ENCODE measurements at places on chromosomes 5 and 9. TPM values are rescaled to one million over a fixed set of nuclear protein-coding genes. Genes with fewer than 3 reads are reported as not detected.

Gene CEP120
- 8.2 TPM for total RNA-seq

Gene NSA2
- total RNA-seq, result 43.9 TPM

DNA sequence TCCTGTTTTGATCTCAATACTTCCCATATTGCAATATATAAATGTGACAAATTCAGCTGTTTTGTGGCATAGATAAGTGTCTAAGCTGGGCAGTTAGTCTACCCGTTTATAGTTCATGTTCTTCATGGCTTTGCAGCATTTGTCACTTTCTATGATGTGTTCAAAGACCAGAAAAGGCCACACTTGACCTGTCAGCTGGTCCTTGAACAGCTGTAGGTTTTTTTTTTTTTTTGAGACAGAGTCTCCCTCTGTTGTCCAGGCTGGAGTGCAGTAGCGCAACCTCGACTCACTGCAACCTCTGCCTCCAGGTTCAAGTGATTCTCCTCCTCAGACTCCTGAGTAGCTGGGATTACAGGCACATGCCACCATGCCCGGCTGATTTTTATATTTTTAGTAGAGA, 28.4 kb downstream of the CMBL start:
- H3K27me3 ChIP-seq, result peaks cover 5% of the 10 kb centered on the region
- H3K36me3 ChIP-seq, result no peaks in the 10 kb centered on the region
- no peak overlapping the region for H3K27ac ChIP-seq
- H3K4me3 ChIP-seq, result no peak overlapping the region
- H3K4me1 ChIP-seq, result peaks cover 19% of the 10 kb centered on the region

DNA sequence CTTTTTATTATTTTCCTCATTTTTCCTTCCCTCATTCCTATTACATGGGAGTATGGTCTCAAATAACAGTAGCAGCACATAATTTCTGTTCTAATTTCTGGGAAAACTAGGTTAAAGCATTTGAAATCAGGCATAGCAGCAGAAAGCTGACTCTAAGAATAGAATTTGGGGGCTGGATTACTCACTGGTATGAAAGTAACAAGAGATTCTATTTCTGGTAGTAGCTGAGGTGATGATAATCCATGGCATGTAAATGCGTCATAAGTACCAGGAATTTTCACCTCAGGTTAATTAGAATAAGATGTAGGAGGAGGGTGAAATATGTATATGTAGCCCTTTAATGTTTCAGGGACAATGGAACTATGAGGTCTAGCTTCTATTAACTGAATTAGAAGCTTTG, 662.0 kb downstream of the PTPRD start:
- DNase-seq, result no peak
- H3K36me3 ChIP-seq, result no peaks in the 10 kb centered on the region
- no peak overlapping the region for H3K27ac ChIP-seq
- peaks cover 3% of the 10 kb centered on the region for H3K4me1 ChIP-seq
- H3K4me3 ChIP-seq, result no peak overlapping the region
- H3K27me3 ChIP-seq, result peaks cover 5% of the 10 kb centered on the region

Gene CNTFR
- 170 TPM for total RNA-seq

DNA sequence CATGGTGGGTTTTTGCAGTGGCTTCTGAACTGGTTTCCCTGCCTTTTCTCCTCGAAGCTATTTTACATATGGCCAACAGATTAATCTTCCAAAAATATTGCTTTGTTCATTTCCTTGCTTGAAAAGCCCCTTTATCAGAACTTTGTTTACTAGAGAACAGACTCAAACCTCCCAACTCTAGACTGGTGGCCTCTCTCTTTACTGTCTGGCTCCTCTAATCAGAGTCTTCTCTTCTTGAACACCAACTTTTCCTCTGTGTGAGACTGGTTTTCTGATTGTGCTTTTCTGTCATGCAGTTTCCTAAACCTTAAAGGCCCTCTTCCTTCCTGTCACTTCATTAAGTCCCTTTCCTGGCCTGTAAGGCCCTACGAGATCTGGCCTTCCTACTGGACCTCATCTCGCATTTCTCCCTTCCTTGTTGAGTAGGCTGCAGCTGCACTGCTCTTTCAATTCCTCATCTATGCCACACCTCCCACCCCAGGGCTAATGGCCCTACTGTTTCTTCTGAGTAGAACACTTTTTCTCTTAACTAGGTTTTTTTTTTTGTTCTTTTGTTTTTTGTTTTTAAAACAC, 5.7 kb downstream of the C9orf43 start:
- no peak for DNase-seq
- H3K27ac ChIP-seq, result no peak overlapping the region

Gene ANKRD18B
- total RNA-seq, result 5.0 TPM

Gene SLC27A4
- total RNA-seq, result 47.3 TPM

GRCh38 chr9:16885931-16886330, 15.5 kb upstream of the BNC2 start:
- DNase-seq, result no peak
- H3K27me3 ChIP-seq, result peaks cover 6% of the 10 kb centered on the region
- H3K36me3 ChIP-seq, result no peaks in the 10 kb centered on the region
- no peak overlapping the region for H3K27ac ChIP-seq
- no peak overlapping the region for H3K4me3 ChIP-seq

Gene WNT8A
- total RNA-seq, result not detected

- H3K4me3 ChIP-seq, result no peak overlapping the region
- DNase-seq, result no peak
- H3K4me1 ChIP-seq, result no peaks in the 10 kb centered on the region
- H3K27ac ChIP-seq, result no peak overlapping the region
- H3K27me3 ChIP-seq, result no peaks in the 10 kb centered on the region
Observed at GRCh38 chr5:151406322-151406947, 41.0 kb upstream of the SLC36A1 start.

GRCh38 chr5:165620394-165620793, 2115.0 kb downstream of the MAT2B start:
- H3K27ac ChIP-seq, result no peak overlapping the region
- peaks cover 21% of the 10 kb centered on the region for H3K4me1 ChIP-seq
- no peak overlapping the region for H3K4me3 ChIP-seq
- H3K27me3 ChIP-seq, result peaks cover 5% of the 10 kb centered on the region
- peaks cover 14% of the 10 kb centered on the region for H3K36me3 ChIP-seq

DNA sequence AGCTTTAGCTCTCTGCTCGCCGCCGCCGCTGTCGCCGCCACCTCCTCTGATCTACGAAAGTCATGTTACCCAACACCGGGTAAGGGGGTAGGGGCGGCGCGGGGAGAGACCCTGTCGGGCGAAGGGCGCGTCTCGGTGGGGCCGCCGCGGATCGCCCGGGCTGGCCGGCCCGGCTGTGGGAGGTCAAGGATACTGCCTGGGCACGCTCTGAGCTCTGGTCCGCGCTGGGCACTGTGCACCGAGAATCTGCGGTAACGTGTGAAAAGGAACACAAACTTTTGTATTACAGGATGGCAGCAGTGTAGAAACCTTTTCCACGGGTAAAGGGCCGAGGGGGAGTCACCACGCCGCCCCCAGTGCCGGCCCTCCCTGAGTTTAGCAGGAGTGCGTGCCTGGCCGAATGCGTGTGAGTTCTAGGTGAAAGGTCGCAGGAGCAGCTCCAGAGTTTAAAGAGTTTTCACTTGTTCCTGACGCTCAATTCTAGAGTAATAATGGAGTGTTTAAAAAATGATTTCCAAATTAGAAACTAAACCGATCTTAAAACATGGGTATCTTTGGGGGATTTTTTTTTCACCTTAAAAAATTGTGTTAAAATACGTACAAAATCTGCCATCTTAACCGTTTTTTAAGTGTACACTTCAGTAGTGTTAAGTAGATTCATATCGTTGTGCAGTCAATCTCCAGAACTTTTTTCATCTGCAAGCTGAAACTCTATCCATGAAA, at the start of gene HSDL2:
Gene HSDL2, plus strand, starts transcription at position 7 of the 723 bp plus-strand sequence. Its CDS starts 56 bp downstream, at position 63.
- no peaks in the 10 kb centered on the region for H3K36me3 ChIP-seq
- DNase-seq, result no peak
- peak within 1 kb of the TSS; percentile 96 for H3K27ac ChIP-seq
- H3K4me3 ChIP-seq, result peak within 1 kb of the TSS; percentile 94
- no peaks in the 10 kb centered on the region for H3K27me3 ChIP-seq

Gene FBLL1
- total RNA-seq, result 66.2 TPM

Gene ZNF483
- total RNA-seq, result 6.5 TPM

Gene TRAF1
- total RNA-seq, result 1.6 TPM

GRCh38 chr5:127079994-127080491, 6.7 kb upstream of the C5orf63 start:
- peak; percentile 31 for DNase-seq
- peaks cover 8% of the 10 kb centered on the region for H3K4me1 ChIP-seq
- H3K27ac ChIP-seq, result no peak overlapping the region
- no peak overlapping the region for H3K4me3 ChIP-seq
- H3K36me3 ChIP-seq, result no peaks in the 10 kb centered on the region
- peaks cover 6% of the 10 kb centered on the region for H3K27me3 ChIP-seq

Gene BRIX1
- total RNA-seq, result 19.0 TPM

Gene SNAPC3
- 104 TPM for total RNA-seq

Gene TICAM2
- total RNA-seq, result 0.42 TPM

DNA sequence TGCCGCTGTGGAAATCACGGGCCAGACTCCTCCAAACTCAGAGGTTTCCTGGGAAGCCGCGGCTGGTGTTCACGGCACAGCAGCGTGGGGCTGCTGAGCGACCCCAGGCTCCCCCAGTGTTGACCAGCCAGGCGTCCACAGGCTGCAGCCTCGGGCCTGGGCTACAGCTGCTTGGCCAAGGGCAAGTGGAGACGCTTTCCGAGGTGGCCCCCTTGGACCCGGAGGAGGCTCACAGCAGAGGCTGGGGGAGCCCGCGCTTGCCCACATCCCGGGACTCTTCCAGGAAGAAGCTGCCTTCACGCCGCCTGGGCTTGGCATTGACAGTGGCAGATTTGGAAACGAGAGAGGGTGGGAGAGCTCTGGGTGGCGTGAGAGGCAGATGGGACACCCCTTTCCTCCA, 53.1 kb upstream of the FCN2 start:
- no peak for DNase-seq
- H3K36me3 ChIP-seq, result no peaks in the 10 kb centered on the region

Gene RASEF
- total RNA-seq, result 0.25 TPM

DNA sequence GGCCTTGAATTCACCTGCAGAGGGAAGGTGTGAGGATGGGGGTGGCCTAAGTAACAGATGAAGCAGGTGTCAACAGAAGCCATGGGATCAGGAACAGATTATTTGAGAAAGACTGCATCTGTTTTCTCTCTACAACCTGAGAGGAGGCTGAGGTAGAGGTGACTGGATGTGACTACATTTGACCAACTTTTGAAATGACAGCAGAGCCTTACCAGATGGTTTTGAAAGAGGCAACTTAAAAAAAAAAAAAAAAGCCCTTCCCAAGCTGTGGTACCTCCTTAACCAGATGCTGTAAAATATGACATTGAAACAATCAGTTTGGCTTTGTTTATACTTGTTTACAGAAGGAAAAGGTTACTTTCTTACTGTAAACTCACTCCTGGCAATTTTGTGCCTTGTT, 108.6 kb downstream of the TRIO start:
- peaks cover 9% of the 10 kb centered on the region for H3K27me3 ChIP-seq
- peak overlapping the region; percentile 67 for H3K4me3 ChIP-seq
- H3K36me3 ChIP-seq, result no peaks in the 10 kb centered on the region
- H3K4me1 ChIP-seq, result peaks cover 45% of the 10 kb centered on the region
- H3K27ac ChIP-seq, result peak overlapping the region; percentile 89

Gene CREBRF
- total RNA-seq, result 16.6 TPM

Gene COQ4
- total RNA-seq, result 35.8 TPM
